ENCODE measurements at places on chromosomes 2 and 18.
A peak's percentile ranks its signal among the peaks of the same experiment; 100 is the strongest.

DNA sequence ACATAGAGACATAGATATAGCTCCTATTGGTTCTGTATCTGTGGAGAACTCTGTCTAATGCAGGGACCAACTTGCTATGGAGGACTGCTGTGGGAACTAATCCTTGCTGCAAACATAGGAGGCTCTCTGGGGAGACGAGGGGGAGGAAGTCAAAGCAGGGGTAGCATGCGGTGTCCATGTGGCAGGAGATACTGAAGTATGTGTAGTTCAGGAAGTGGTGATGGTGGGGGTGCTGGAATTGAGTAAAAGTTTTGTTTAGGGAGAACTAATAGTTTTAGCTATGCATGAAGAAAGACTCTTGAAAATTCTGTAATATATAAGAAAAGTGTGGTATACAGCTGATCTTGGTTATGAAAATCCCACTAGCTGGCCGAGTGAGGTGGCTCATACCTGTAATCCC, 62.0 kb downstream of the ANKRD44 start:
- peak; percentile 34 for DNase-seq

- peak; percentile 31 for DNase-seq
Observed at GRCh38 chr2:30503007-30503694, 56.1 kb downstream of the LCLAT1 start.

GRCh38 chr2:115161771-115162493, 719.5 kb downstream of the DPP10 start:
- no peak for DNase-seq

DNA sequence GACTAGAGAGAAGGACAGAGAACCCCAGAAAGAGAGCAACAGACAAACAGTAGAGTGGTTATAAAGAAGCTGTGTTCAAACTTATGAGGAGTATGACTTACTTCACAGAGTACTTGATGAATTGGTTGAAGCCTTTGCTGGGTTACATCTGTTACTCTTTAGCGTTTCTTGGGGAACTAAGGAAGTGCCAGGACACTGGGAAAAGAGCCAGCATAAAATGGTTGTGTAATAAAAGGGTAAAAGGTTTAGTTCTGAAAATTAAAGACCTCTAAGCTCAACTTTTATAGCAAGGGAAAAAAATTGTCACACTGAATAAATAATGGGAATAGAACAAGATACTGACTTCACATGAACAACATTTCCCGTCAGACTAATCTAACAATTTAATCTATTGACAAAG, 17.0 kb upstream of the STAT4 start:
- no peak for DNase-seq

GRCh38 chr18:21341141-21341540, 99.1 kb downstream of the GREB1L start:
- DNase-seq: no peak

DNA sequence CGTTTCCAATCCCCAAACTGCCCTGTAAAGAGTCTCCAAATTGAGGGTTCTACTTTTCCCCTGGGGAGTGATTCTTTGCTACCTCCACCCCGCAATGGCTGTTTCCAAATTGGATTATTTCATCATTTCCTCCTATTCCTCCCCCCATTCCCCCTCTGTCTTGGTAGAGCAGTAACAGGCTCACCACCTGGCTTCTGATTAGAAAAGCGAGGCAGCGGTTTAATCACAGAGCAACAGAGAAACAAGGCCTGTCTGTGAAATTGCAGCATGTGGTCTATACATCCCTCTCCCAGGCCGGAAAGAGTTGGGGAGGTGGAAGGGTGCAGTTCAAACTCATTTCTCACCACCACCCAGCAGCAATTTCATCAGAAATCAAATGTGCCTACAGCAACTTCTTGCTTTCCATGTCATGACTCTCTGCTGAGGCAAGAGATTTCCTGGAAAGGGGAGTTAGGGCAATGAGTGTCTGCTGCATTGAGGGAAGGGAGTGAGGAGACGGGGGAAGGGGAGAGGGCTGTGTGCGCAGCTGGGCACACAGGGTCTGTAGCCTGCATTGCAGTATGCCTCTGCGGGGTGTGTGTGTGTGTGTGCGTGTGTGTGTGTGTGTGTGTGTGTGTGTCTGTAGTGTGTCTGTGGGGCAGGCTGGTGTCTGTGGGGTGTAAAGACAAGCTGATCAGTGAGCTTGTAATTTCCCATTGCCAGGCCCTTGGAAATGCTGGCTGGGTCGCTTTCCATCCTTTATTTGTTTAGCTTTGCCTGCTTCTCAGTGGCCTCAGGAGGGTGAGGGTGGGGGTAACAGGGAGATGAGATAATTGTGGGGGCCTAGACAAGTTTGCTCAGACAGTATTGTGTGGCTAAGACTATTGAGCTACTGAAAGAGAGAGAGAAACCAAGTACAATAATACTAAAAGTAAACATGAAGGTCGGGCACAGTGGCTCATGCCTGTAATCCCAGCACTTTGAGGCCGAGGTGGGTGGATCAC, 13.5 kb upstream of the IGFBP2 start:
- no peak for DNase-seq

GRCh38 chr2:42725657-42726056, 38.3 kb downstream of the OXER1 start:
- no peak for DNase-seq

DNA sequence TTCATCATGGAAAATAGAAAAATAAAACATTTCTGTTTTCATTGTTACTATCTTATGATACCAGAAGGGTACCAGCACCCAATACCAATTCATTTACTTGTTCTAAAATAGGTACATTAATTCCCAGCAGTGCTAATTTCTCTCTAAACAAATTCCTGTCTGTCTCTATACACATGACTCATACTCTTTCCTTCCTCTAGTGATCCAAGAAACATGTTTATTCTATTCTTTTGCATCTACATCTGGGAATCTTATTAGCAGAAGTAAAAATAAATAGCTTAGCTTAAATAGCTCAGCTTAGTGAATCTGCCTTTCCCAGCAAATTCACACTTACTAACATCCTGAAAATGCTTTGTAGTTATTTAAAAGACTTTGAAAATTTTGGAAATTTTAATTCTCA, 84.5 kb upstream of the MAPRE2 start:
- DNase-seq: no peak

DNA sequence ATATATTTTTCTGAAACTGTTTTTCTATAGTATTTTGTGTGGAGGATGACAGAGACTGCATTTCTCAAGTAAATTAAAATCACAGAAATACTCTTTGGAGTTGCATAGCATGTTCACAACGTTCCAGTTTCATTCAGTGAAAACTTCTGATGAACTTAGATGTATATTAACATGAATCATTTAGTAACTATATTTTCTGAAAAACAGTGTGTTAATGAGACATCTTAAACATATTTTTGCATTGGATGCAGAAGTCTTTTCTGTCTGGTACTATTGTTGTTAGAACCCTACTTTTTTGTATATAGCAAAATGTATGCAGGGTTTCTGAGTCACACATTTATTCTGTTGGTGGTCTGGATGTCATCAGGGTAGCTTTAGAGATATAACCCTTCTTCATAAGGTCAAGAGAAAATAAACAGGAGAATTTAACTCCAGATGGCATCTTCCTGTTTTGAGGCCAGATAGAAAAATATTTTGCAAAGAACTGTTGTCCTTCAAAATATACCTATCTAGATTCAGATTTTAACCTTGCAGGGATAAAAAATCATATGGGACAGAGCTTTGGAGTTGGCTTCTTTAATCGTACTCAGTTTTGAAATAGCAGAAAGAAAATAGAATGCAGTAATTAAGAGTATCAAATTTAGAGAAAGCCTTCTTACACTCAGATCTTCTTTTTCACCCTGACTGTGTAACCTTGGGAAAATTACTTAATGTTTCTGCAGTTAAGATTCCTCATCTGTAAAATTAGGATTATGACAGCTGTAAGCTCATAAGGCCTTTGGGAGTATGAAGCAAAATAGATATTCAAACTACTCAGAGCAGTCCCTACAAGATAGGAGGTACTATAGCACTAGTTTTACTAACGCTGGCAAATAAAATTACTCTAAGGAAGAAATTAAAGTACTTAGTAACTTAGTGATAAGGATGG, 5.3 kb downstream of the COL3A1 start:
- DNase-seq: no peak

DNA sequence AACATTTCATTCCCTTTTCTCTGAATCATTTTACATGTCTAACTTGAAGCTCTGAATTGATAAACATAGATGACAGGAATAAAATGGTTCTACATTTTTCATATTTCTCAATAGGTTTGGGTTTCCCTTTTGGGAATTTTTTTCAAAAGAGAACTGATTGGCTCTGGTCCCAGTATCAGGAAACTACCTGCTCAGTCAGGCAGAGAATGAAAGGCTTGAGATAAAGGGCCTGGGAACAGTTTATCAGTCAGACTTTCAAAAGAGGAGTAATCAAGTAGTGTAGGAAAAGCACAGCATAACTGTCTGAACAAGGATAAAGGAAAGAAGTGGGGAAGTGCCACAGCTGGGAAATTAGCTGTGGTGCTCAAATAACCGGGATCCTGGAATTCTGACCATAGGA, 28.3 kb upstream of the CCL20 start:
- no peak for DNase-seq

- no peak for DNase-seq
Observed at GRCh38 chr18:53686965-53687364, 537.5 kb downstream of the MBD2 start.

DNA sequence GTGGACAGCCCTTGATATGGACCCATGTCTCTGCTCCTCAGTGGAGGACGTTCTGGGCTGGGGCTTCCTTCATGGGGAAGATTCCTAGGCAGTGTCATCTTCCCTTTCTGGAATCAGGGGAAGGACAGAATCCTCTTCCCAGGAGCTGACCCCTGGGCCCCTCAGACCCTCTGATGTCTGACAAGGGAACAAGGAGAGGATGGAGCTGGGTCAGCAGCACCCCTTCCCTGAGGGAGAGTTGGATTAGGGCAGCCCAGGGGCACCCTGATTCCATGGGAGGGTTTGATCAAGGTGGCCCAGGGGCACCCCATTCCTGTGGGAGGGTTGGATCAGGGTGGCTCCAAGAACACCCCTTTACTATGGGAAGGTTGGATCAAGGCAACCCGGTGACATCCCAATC, 86.5 kb downstream of the ACKR3 start:
- no peak for DNase-seq

DNA sequence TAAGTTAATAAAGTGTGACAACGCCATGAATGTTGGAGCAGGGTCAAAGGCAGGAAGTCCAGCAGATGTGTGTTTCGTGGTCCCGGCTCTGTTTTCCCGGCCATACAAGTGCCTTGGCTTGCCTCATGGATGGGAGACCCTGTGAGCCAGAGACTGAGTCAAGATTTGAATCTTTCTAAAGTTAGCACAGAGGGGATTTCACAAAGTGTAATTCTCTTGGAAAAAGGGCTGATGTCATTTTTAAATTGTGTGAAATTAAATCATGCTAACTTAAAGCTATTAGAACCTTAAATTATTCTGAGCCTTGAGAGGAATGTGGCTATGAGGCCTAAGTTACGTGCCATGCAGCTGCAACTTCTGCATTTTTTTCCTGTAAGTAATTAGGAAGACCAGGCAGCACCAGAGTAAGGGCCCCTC, 38.3 kb upstream of the RALBP1 start:
- no peak for DNase-seq

- no peak for DNase-seq
Observed at GRCh38 chr2:208319391-208319790, 53.3 kb downstream of the PIKFYVE start.

DNA sequence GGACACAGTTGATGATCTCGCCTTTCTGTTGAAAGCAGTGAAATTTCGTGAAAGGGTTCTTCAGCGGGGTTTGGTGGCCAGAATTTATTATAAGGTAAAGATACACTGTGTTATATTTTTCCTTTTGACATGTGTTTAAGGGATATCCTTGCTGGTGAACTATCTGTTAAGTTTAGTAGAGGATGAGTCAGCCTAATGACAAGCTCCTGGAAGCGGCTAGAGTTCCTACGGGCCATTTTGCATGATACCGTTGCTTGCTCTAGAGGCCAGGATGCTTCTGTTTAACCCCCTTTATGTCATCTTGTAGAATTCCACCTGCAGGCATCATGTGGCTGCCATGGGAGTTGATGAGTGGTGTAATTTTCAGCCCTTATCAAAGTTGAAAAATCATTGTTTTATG, 124.8 kb upstream of the BCL2L11 start:
- DNase-seq: no peak

- DNase-seq: no peak
Observed at GRCh38 chr18:75574187-75574586, 146.7 kb upstream of the SMIM21 start.

- DNase-seq: no peak
Observed at GRCh38 chr18:58217052-58217451, 173.0 kb downstream of the NEDD4L start.

- DNase-seq: no peak
Observed at GRCh38 chr2:57598551-57598950, 448.1 kb upstream of the VRK2 start.

- DNase-seq: no peak
Observed at GRCh38 chr2:114727012-114727411, 284.6 kb downstream of the DPP10 start.

DNA sequence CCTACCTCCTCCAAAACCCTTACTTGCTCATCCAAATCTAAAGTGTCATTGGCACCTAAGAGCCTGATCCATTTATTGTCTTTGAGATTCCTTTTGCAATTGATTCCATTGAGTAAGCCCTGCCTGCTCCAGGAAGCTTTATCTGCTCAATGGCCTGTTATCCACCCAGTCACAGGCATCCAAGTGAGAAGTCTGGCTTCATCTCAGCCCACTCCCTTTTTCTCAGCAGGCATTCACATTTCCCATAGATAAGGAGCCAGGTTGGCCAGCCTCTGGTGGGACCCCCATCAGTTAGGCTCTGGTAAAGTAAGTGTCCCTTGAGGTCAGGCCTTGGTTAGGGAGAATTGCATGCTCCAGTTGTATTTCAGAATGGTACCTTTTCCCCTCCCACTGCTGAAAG, 396.2 kb upstream of the ST6GAL2 start:
- no peak for DNase-seq

GRCh38 chr2:112547333-112547732, 5.1 kb downstream of the POLR1B start:
- no peak for DNase-seq

DNA sequence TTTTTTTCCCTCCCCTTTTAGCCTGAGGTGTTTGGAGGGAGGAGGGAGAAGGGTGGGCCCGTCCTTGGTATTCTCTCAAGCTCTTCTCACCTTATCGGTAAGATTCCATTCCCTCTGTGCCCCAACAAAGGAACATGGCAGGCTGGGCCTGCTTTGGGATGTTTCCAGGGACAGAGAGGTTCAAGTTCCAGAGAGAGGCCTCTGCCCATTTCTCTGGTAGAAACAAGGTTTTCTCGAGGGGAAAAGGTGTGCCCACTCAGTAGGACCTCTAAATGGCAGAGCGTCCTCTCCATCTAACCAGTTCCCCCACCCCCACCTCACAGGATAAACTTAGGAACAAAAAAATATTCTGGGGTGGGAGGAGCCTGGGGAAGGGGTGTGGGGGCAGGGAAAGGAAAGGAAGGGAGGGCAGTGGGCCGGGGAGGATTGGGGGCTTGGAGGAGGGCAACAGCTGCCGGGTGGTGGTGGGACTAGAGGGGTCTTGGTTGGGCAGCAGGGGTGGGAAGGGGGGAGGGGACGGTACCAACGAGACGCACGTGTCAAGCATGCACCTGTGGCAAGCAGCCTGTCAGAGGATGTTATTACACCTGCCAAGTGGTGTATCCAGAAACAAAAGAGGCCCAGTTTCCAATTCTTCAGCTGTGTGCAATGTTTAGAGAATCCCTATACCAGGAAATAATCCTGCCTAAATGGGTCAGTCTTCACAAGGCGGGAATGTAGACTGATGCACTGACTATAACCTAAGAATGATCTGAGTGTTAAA, 2.1 kb downstream of the PCBP1 start:
- DNase-seq: no peak

GRCh38 chr2:204027091-204027490, 90.5 kb downstream of the ICOS start:
- DNase-seq: peak; percentile 70

GRCh38 chr2:231161252-231161839, 36.5 kb upstream of the HTR2B start:
- no peak for DNase-seq

Measured in central memory CD4-positive, alpha-beta T cell (primary cell).